ENCODE measurements at places on chromosomes 12 and 14.

- DNase-seq: no peak
Measured at GRCh38 chr14:76719666-76720065, 41.6 kb upstream of the VASH1 start.

DNA sequence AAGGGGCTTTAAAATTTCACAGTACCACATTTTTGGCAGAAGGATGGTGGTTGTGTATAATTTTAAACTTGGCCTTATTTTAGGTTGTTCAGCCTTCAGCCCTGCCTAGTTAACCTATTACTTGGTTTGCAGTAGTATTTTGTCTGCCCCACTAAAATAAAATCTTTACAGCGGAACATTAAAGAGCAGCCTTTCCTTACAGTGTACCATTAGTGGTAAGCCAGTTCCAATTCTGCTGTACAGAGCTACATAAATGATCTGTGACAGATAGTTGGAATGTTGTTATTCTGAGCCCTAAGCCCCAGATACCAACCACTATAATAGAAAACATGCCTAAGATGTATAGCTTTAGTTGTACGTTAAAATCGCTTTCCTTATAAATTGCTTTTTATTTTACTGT is 56.2 kb downstream of the SLC38A6 start:
- no peak for DNase-seq

GRCh38 chr14:104202259-104203070 is 64.1 kb downstream of the KIF26A start:
- no peak for DNase-seq

- DNase-seq: no peak
Measured at GRCh38 chr14:23242076-23242475, 4.3 kb downstream of the RNF212B start.

DNA sequence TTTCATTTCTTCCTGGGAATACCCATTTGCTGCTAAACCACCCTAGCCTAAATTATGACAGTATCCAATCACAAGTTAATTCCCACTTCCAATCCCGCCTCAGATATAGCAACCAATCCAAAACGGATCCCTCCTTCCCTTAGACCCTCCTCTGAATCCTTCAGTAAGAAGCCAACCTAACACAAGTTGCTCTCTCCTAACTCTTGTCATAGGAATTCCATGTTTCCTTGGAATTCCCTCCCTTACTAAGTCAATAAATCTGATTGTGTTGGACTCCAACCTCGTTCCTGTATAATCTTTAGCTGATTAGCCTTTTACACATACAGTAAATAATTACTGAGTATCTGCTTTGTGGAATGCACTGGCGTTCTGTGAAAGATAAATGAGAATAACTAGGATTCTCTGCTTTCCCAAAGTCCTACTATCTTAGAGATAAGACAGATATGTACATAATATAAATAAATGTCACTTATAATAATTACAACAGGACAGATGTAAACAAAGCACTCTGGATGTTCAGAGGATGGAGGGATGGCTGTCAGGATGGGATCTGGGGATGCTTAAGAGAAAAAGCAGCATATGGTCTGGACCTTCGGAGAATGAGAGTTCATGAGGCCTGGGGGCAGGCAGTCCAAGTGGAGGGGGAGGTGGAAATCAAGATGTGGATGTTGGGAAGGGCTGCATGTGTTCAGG is 185.8 kb upstream of the SOX5 start:
- DNase-seq: no peak

DNA sequence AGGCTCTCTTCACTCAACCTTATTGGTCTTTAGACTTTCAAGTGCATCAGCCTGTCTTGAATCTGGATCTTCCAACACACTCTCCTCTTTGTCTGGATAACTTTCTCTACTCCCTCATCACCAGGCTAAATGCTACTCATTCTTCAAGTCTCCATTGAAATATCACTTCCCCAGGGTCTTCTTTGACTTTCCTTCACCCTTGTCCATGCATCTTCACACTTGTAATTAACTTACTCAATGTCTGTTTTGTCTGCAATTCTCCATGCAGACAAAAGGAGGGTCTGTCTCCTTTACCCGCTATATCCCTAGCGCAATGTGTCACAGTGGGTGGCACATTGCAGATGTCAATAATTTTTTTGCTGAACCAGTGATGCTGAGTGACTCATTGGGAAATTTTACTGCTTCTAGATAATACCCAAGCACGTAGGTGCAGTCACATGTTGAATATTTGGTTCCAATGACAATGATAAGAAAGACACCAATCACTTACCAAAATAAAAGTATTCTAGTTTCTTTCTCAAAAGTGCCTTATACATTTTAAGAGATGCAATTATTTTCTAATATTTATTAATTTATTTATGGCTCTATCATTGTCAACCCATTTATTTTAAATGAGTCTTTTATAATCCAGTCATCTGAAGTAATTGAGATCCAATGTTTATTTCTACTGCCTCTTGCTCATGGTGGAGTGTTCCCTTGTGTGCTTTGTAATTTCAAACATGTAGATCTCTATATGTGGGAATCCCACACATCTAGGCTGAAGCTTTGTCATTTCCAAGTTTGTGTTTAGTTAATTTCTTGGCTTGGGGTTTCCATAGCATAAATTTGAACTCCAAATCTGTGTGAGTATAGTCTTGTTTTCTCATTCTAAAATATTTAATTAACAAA is 21.7 kb upstream of the RFC5 start:
- no peak for DNase-seq

DNA sequence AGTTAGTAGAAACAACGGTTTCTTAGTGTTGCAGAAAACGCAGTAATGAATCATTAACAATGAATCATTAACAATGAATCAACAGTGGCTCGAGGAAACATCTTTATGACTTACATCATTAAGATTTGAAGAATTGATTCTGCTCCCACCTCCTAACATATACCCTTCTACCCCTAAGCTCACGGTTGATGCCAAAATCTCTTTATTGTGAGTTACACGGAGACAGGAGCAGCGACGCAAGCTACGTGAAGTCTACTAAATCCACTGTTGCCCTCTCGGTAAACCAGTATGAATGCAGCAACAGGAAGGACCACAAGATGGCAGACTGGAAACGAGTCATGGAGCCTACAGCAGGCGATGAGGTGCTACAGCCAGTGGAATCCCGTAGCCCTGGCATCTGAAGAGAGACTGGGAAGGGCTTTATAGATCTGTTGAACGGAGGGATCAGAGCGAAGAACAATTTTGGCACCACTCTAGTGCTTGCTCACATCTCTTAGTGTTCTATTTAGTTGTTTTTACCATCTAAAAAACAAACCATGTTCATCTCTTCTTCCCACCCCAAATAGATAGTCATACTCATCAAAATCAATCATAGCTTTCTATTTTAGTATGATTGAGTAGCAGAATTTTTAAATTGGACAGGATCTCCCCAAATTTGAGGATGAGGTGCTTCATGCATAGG is 332.7 kb downstream of the DUSP6 start:
- DNase-seq: peak; percentile 89

- DNase-seq: no peak
Measured at GRCh38 chr12:5619628-5620027, 187.7 kb downstream of the NTF3 start.

Data from dorsolateral prefrontal cortex (tissue), 122 donors.